ENCODE measurements at places on chromosomes 3 and 15. TPM values are rescaled to one million over a fixed set of nuclear protein-coding genes. Genes with fewer than 3 reads are reported as not detected.

- no peaks in the 10 kb centered on the region for H3K27me3 ChIP-seq
- H3K4me1 ChIP-seq, result no peaks in the 10 kb centered on the region
- H3K4me3 ChIP-seq, result no peak overlapping the region
- no peak overlapping the region for H3K27ac ChIP-seq
- H3K36me3 ChIP-seq, result no peaks in the 10 kb centered on the region
Observed at GRCh38 chr3:36210840-36211651, 169.3 kb upstream of the STAC start.

DNA sequence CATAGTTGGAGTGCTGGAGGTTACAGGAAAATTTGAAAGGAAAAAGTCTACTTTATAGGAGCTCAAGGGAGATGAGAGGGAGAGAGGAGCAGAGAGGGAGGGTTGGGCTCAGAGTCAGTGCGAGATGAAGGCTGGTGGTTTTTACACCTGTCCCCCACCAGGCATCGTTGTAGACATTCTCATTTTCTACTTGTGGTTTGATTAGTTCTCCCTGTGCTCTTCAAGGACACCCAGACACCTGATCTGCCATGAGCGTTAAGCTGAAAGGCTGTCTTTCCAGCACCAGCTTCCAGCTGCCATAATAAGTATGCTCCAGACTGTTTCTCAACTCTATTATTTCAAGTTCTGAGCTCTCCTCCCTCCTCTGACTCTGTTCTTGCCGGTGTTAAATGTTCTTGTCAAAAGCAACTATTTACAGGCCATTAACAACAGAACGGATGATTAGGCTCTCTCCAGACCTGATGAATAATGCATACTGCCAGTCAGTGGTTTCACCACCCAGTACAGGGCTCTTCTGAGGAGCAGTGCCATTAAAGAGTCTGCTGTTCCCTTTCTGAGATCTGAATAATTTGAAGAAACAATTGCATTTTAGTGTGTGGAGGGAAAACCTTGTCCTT, 514.6 kb upstream of the MCTP2 start:
- H3K36me3 ChIP-seq, result no peaks in the 10 kb centered on the region
- no peak overlapping the region for H3K27ac ChIP-seq
- H3K27me3 ChIP-seq, result no peaks in the 10 kb centered on the region

DNA sequence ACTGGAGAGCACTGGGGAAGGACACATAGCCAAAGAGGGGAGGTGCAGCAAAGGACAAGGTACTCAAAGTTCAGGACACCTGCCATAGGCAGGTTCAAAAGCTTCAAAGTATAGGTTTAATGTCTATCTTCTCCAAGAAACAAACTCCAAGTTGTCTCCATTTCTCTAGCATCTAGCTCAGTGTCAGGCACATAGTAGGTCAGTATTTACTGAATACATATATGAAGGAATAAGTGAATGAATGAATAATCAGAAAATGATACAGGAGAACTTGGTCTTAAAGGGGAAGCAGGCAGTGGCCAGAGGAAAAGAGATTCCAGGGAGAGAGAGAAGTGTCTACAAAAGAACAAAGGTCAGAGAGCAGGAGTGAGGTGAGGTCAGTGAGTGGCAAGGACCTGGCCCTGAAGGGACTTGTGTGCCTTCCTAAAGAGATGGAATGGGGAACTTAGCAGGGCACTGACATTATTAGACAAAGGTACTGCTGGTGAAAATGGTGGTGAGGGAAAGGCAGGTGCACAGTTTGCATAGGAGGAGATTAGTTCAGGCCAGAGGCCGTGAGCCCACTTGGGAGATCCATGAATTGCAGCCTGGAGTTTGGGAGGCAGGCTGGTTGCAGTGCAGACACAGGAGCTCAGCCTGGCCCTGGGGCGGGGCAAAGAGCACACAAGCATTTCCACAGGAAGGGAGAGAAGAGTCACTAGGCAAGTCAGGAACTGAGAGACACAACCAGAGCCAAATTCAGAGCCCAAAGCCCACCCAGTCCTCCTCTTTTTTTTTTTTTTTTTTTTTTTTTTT, 21.4 kb downstream of the TBC1D2B start:
- H3K4me3 ChIP-seq, result peak overlapping the region; percentile 51
- peaks cover 30% of the 10 kb centered on the region for H3K36me3 ChIP-seq
- H3K27ac ChIP-seq, result peak overlapping the region; percentile 81
- H3K27me3 ChIP-seq, result no peaks in the 10 kb centered on the region
- H3K4me1 ChIP-seq, result peaks cover 71% of the 10 kb centered on the region
- no peak for DNase-seq

DNA sequence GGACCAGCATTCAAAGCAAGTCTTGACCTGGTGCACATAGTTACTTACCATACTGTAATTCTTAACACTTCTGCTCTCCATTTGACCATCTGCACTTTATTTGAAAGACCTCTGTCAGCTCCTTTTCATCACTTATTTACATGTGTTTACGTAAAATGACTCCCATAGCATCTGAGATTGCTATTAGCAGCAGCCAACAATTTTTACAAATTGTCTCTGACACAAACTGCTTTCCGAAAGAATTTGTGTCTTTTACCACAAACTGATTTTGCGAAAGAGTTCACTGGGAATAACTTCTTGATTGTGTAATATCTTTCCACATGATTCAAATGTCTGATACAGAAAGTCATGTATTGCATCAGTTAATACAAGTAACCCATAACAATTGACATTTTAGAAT, 144.1 kb upstream of the PEX5L start:
- no peaks in the 10 kb centered on the region for H3K4me1 ChIP-seq
- no peaks in the 10 kb centered on the region for H3K36me3 ChIP-seq
- no peak overlapping the region for H3K4me3 ChIP-seq
- DNase-seq, result no peak
- no peak overlapping the region for H3K27ac ChIP-seq

DNA sequence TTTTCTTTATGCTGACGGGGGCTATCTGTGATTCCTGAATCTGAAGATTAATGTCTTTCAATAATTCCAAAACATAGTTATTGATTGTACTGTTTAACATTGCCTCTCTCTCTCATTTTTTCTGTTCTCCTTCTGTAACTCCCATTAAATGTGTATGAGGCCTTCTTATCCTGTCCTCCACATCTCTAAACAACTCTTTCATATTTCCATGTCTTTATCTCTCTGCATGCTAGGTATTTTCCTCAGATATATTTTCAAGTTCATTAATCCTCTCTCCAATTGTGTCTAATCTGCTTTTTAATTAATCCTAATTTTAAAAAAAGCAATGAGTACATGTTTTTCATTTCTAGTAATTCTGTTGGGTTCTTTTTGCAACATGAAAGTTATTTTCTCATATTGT, 173.2 kb downstream of the TLE3 start:
- H3K4me3 ChIP-seq, result no peak overlapping the region
- H3K4me1 ChIP-seq, result peaks cover 3% of the 10 kb centered on the region
- H3K27me3 ChIP-seq, result peaks cover 35% of the 10 kb centered on the region
- H3K36me3 ChIP-seq, result peaks cover 3% of the 10 kb centered on the region

GRCh38 chr3:71428841-71429596, 154.5 kb downstream of the FOXP1 start:
- H3K27me3 ChIP-seq, result no peaks in the 10 kb centered on the region
- H3K4me3 ChIP-seq, result peak overlapping the region; percentile 75
- DNase-seq, result no peak
- peaks cover 21% of the 10 kb centered on the region for H3K36me3 ChIP-seq
- H3K27ac ChIP-seq, result peak overlapping the region; percentile 85

- H3K27me3 ChIP-seq, result peaks cover 2% of the 10 kb centered on the region
- no peaks in the 10 kb centered on the region for H3K4me1 ChIP-seq
- no peak for DNase-seq
- H3K36me3 ChIP-seq, result no peaks in the 10 kb centered on the region
- no peak overlapping the region for H3K4me3 ChIP-seq
- no peak overlapping the region for H3K27ac ChIP-seq
Observed at GRCh38 chr3:193165431-193166120, 75.4 kb upstream of the PLAAT1 start.

GRCh38 chr15:74754593-74755215, 6.1 kb downstream of the CYP1A2 start:
- peaks cover 6% of the 10 kb centered on the region for H3K27me3 ChIP-seq
- H3K4me3 ChIP-seq, result no peak overlapping the region
- H3K36me3 ChIP-seq, result no peaks in the 10 kb centered on the region
- DNase-seq, result no peak

DNA sequence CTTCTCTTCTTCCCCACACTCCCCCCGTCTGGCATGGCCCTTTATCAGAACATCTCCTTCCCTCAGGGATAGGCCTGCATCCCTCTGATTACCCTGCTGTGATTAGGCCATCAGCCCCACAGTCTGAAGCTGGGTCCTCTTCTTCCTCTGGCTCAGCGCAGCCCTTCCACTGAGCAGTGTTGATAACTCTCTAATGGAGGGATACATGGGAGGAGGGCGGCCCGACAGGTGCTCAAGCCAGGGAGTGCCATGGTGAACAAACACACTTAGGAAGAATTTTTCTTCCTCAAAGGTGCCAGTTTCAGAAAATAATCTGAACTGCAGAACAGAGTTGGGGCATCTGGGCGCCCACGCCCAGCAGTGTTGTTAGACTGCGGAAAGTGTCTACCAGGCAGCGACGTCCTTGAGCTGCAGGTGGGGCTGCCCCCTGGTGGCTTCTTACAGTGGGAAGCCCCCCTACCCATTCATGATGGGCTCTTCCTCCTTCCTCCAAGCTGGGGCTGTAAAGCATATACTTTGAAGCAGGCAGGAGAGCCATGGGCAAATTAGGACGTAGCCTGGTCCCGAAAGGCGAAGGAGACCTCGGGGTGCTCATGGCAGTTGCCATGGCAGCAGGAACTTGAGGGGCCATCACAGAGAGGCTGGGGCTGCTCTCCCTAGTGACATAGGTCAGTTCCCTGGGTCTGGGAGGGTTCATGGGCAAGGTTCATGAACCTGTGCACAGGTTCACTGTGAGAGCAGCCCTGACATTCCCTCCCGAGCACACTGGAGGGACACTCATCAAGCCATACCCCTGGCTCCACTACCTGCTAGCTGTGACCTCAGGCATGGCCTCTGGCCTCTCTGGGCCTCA, 33.2 kb upstream of the NR2C2 start:
- no peaks in the 10 kb centered on the region for H3K4me1 ChIP-seq
- no peak for DNase-seq
- no peaks in the 10 kb centered on the region for H3K36me3 ChIP-seq
- peaks cover 7% of the 10 kb centered on the region for H3K27me3 ChIP-seq

DNA sequence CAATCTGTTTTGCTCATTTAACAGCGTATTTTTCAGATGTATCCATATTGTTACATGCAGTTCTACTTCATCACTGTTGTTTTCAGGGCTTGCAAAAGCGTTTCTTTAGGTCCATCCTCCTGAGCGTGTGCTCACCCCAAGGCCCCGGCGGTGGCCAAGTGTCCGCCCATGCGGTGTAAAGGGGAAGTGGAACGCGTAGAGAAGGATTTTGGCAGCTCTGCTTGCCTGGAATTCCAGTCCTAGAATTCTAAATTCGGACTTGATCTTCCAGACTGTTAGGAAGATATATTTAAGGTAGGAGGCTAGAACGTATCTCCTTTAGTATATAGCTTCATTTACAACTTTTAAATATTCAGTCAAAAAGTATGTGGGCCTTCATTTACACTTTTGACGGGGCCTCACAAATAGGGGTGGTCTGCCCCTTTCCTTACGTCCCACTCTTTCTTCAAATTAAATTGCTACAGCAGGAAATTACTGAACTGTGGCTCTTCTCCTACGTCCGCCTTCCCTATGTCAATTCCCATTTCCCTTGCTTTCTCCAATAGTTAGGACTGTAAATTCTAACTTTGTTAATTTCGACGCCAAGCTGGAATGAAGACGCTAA, 609 bp upstream of the TBC1D23 start:
- peaks cover 42% of the 10 kb centered on the region for H3K4me1 ChIP-seq
- DNase-seq, result no peak
- no peaks in the 10 kb centered on the region for H3K27me3 ChIP-seq
- H3K36me3 ChIP-seq, result peaks cover 4% of the 10 kb centered on the region

- no peak overlapping the region for H3K27ac ChIP-seq
- H3K4me1 ChIP-seq, result peaks cover 26% of the 10 kb centered on the region
- DNase-seq, result no peak
- H3K4me3 ChIP-seq, result no peak overlapping the region
Observed at GRCh38 chr15:41930221-41930866, 36.5 kb upstream of the SPTBN5 start.

GRCh38 chr3:144424606-144425005, 453.0 kb downstream of the DIPK2A start:
- no peaks in the 10 kb centered on the region for H3K36me3 ChIP-seq
- no peaks in the 10 kb centered on the region for H3K4me1 ChIP-seq
- no peak overlapping the region for H3K4me3 ChIP-seq
- no peak overlapping the region for H3K27ac ChIP-seq

DNA sequence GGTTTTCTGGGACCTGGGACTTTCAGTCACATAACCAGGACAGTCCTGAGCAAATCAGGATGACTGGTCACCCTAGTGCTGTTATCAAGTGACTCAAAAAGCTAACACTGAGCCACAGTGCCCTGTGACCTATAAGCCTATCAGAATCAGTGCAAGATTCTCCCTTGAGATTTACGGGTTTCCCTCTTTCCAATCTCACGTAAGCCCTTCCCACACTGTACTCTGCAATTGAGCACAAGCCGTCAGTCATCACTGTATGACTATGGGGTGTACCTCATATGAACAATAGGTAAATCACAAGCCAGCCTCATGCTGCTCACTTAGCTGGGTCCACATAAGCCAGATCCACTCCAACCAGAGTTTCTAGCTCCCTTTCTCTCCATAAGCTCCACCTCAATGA, 21.0 kb upstream of the CLDN18 start:
- H3K4me1 ChIP-seq, result peaks cover 2% of the 10 kb centered on the region
- no peaks in the 10 kb centered on the region for H3K36me3 ChIP-seq
- H3K27me3 ChIP-seq, result peaks cover 4% of the 10 kb centered on the region
- DNase-seq, result no peak
- H3K4me3 ChIP-seq, result no peak overlapping the region
- no peak overlapping the region for H3K27ac ChIP-seq

DNA sequence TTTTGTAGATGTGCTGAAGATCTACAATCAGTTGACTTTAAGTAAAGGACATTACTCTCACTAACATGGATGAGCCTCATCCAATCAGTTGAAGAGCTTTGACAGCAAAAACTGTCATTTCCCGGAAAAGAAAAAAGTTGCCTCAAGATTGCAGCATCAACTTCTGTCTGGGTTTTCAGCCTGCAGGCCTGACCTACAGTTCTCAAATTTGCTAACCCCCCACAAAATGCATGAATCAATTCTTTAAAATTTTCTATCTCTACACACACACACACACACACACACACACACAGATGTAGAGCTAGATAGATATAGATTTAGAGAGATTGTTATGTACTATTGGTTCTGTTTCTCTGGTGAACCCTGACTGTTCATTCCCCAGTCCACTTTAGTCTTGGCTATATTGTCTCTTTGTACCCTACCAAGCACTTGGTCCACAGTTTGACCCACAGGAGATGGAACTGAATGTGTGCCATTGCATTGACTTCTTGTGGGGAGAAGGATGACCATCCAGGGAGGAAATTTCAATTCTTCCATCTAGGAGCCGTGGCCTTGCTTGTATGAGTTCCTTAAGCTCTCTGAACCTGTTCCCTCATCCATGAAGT, 228.3 kb downstream of the CLSTN2 start:
- H3K36me3 ChIP-seq, result no peaks in the 10 kb centered on the region
- H3K4me3 ChIP-seq, result no peak overlapping the region
- no peaks in the 10 kb centered on the region for H3K4me1 ChIP-seq
- DNase-seq, result no peak

- no peak for DNase-seq
- no peak overlapping the region for H3K27ac ChIP-seq
- H3K4me1 ChIP-seq, result no peaks in the 10 kb centered on the region
- no peaks in the 10 kb centered on the region for H3K36me3 ChIP-seq
- H3K27me3 ChIP-seq, result no peaks in the 10 kb centered on the region
Observed at GRCh38 chr15:98321896-98322295, 326.4 kb upstream of the IGF1R start.

Gene CCR5
- total RNA-seq, result 39.6 TPM

Gene CLDN18
- not detected for total RNA-seq

Gene RASGRF1
- not detected for total RNA-seq

Gene NOX5
- total RNA-seq, result 0.06 TPM

Gene MASP1
- not detected for total RNA-seq

Gene PHLDB2
- total RNA-seq, result 5.1 TPM

Gene BBX
- 53.5 TPM for total RNA-seq

Gene TNK2
- total RNA-seq, result 136 TPM

Gene SCN11A
- total RNA-seq, result 0.11 TPM

Gene TUSC7
- not detected for total RNA-seq

Gene NR1I2
- 0.33 TPM for total RNA-seq
